CD4-positive, alpha-beta T cell treated with Interleukin-6 for 4 hours (primary cell): ENCODE measurements at places on chromosomes 2 and 18.

- no peak for DNase-seq
Measured at GRCh38 chr2:199762963-199763362, 88.0 kb downstream of the FTCDNL1 start.

- no peak for DNase-seq
Measured at GRCh38 chr2:1672738-1673137, 71.6 kb downstream of the PXDN start.

DNA sequence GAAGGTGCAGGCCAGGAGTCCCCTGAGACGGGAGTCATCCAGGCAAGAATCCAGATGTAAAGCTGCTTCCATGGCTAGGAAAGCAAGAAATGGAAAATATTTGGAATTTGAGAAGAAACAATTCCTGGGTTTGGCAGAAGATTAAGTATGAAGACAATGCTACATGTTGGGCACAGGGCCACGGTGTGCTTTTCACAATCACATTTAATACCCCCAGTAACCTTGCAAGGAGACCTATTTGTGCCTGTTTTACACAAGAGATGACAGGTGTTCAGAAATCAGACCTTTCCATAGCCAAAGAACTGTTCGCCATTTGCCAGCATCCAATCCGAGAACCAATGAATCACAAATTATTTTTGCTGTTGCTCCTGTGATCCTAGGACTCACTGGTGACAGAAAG lies 50.5 kb downstream of the KCTD1 start:
- no peak for DNase-seq

DNA sequence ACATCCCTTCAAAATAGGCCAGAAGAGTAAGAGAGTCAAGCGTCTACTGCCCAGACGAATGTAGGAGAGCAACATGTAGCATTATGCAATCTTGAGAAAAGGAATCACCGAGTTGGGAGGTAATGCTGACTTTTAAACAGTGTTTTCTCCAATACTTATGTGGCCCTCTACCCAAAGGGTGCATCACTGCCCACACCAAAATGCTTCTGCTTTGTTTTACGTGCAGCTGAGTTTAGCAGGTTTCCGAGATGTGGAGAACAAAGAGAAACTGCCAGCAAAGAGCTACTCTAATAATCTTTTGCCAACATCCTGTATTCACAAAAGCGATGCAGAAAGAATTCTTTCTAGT lies 63.4 kb upstream of the ZEB2 start:
- DNase-seq, result no peak

GRCh38 chr2:233436691-233437438 lies 82.6 kb downstream of the DGKD start:
- no peak for DNase-seq

DNA sequence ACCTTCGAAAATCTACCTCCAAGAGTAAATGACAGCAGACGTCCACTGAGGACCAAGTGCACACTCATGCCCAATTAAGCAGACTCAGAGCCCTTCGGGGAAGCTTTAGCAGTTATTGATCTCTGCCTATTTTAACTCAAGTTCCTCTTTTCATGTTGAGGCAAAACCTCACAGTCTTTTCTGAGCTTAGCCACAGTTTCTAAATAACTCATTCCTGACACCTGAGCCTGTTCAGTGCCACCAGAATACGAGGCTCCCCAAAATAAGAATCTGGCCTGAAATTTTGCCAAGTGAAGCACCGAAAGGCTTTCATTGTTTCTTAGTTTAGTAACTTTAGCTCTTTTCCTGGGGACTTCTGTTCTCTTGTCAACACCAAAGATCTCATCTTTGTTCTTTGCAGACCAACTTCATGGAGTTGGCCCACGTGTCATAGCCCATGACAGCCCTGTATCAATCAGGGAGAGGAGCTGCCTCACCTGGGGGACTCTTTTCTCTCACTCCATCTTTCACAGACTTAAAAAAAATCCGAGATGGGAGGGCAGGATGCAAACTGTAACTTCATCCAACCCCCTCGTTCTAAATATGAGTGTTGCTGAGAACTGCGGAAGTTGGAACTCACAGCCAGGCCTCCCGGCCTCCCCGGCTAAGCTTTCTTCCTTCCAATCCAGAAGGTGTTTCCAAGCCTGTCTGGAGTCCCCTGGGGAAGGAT lies 22.2 kb downstream of the INPP5D start:
- DNase-seq, result peak; percentile 14

DNA sequence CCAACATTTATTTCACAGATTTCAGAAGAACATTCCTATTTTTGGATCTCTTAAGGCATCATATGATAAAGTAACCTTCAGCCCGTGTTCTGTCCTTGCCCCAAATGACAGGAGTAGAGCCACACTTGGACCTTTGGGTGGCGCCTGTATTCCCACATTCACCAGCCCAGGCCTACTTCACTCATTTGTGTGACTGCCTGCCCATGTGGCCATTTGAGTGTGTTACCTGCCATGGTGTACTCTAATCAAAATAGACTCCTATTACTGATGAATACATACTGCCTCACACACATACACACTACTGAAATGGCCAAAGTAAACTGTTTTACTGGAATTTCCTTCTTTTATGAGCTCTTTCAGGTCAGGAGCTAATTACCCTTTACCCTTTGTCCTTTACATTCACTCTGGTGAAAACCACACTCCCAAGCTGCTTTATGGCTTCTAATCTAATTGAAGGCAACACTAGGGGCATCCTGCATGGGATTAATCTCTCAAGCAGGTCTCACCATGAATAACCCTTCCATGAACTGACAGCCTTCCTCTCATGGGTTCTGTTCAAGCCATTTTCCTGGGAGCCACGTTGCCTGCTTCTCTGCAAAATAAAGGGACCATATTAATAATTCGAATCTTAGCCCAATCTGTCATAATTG lies 271.0 kb upstream of the GALNT5 start:
- no peak for DNase-seq

DNA sequence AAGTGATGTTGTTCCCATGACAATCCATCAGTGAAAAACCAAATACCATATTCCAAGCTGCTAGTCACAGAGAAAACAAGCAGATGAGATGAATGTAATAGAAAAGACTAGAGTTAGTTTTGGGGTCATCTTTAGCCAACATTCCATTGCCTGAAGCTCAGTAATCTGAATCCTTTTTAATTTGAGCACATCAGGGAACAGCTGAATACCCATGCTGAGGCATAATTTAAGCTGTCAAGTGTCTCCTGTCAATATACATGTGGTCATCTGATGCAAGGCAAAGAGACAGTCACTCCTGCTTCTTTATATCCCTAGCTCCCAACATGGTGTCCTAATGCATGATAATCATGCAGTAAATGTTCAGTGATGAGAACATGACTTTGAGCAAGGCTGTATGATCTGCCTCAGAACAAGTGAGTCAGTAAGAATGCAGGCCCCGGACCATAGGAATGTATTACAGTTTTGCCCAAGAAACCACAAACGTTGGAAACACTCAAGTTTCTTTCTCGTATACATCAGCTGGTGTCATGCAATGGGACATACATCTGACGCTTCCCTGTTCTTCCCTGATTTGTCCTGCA lies 48.0 kb downstream of the CDK15 start:
- DNase-seq, result no peak

- DNase-seq, result no peak
Measured at GRCh38 chr2:1728821-1729220, 15.5 kb downstream of the PXDN start.

DNA sequence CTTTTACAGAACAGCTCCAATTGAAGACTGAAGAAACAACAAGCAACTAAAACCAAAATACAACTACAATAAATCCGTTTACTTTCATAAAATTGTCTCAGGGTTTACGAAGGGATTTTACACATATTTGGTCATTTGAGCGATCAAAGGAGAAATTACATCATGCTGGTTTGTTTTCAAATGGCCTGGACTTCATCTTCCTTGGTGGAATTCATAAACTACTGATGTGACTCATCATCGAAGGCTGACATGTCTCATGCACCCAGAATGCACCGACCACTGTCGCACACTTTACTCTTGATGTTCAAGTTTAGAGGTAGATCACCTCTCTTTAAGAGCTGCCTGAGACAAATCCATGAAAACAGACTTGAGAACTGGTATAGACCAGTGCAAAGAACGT lies 25.6 kb upstream of the PMAIP1 start:
- DNase-seq, result no peak

DNA sequence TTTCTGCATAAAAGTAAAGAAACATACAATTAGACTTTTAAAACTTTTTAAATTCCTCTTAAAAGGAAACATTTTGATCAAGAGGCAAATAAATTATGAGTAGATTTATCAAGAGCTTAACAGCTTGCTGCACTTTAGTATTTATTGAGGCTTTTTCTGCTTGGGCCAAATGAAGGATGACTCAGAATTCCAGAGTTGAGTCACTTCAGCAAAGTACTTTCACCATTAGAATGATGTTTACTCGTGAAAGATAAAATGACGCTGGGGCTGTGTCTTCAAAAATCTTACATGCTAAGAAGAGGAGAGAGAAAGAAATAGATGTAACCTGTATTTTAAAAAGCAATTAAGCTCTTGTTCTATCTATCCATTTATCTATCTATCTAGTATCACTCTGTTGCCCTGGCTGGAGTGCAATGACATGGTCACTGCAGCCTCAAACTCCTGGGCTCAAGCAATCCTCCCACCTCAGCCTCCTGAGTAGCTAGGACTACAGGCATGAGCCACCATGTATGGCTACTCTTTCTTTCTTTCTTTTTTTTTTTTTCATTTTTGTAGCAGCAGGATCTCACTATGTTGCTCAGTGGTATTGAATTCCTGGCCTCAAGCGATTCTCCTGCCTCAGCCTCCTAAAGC lies 75.3 kb upstream of the RIOK3 start:
- no peak for DNase-seq

GRCh38 chr18:68494802-68495581 lies 219.9 kb downstream of the TMX3 start:
- DNase-seq, result no peak

- peak; percentile 65 for DNase-seq
Measured at GRCh38 chr18:32552421-32553030, 81.8 kb upstream of the GAREM1 start.

DNA sequence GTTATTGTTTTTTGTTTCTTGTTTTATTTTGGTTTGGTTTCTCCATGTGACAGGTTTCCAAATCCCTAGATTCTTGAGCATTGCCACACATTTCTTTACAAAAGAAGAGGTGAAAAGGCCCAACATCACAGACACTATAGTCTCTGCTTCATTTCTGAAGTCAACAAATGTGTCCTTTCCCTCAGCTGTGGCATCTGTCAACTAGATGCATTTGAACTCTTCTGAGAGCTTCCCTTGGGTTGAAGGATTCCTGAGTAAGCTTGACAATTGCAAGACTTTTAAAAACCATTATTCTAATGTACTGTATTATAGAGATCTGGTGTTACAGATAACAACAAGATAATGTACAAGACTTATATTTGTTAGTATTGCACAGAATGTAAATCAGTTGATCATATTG lies 703.3 kb upstream of the PKDCC start:
- DNase-seq, result no peak

DNA sequence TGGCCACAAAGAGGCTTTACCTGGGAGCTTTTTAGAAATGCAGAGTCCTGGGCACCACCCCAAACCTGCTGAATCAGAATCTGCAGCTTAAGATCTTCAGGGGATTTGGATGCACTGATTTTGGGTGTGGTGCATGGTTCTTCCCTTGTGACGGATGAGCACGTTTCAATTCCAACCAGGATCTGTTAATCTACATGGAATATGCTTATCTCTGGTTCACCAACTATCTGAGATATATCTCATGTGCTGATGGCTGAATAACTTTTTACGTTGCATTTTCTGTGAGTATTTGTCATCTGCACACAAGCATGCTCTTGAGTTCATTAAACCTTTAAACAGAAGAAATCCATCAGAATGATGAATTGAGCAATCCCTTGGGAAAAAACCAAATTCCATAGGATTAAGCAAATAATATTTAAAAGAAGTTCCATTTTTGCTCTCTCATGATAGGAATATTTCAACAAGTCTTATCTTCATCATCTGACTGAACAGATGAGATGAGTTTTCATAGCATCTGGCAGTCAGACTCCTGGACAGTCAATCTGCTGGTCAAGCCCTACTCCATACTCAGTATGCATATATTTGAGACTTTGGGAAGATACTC lies 120.6 kb downstream of the PLB1 start:
- no peak for DNase-seq

- no peak for DNase-seq
Measured at GRCh38 chr2:54809819-54810218, 86.4 kb downstream of the EML6 start.

DNA sequence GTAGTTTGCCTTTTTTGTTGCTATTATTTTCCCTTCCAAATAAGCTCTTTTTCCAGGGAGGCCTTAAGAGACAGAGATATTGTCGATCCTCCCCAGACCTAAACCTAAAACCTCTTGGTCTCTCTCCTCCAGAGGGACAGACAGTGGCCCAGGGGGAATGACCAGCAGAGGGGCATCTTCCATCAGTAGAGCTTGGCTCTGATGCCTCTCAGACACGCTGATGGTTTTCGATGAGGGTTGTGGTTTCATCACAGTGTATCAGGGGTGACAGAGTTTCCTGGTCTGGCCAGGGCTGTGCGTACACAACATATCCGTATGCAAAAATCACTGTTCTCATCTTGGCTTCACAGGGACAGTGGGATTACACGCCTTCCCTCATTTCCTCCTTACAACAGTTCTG lies 68.6 kb downstream of the GATA6 start:
- DNase-seq, result no peak
